ENCODE measurements at places on chromosomes 5 and 9.

DNA sequence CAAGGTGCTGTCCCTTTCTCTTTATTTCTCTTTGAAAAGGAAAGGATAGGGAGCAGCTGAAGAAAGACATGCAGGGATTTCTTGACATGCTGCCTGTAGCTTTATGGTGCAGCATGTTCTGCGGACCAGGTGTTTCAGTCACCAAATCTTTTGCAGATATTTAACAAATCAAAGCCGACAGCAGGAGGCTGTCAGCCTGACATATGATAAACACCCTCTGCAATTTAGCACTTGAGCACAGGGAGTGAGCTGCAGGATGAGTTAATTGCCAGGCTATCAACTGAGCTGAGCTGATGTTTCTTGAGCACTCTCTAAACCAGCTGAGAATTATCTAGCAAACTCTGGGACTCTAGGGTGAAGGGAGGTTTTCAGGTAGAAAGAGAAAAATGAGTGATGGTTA, 212.8 kb upstream of the ATP10B start:
- DNase-seq = no peak

- no peak for DNase-seq
Observed at GRCh38 chr5:132825033-132825833, 5.2 kb downstream of the SHROOM1 start.

- no peak for DNase-seq
Observed at GRCh38 chr9:137138058-137138721, 764 bp upstream of the GRIN1 start.

DNA sequence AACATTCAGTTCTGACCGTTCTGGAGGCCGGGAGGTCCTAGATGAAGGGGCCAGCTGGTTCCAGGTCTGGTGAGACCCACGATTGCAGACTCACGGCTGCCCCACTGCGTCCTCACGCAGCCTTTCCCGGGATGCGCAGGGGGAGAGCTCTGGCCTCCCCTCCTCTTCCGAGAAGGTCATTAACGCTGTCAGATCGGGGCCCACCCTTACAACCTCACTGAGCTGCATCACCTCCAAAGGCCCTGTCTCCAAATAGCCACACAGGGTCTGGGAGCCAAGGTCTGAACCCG, 66.6 kb upstream of the PPP1R26 start:
- no peak for DNase-seq

DNA sequence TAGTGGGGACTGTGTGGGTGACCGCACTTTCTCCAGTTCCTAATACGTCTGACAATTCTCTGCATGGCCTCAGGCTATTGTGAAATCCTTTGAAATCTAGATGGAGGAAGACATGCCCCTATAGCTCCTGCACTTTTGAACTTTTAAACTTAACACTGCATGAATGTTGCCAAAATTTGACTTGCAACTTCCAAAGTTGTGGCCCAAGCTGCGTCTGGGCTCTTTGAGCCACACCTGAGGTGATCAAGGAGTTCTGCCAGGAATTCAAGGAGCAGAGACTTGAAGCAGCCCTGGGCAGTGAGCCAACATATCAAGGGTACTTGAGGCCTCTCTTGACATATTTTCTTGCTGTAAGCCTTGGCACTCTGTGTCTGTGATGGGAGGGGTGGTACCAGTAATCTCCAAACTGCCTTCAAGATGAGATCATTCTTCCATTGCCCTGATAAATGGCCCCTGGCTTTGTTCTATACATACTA, 1336.1 kb upstream of the CDH9 start:
- no peak for DNase-seq

DNA sequence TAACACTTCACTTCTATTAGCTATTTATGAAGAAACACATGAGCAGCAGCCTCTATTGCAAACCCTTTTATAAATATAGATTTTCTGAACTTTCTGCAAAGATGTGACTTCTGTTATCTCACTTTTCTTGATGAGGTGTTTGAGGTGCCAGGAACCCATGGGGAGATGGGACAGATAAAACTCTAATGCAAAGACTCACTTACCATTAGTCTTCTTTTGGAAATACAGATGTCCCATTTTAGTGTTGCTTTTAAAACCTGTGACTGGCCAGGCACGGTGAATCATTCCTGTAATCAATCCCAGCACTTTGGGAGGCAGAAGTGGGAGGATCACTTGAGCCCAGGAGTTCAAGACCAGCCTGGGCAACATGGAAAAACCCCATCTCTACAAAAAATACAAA, 171.3 kb upstream of the GAS1 start:
- DNase-seq = no peak

GRCh38 chr9:135288054-135288453, 191.5 kb upstream of the PPP1R26 start:
- DNase-seq = no peak

GRCh38 chr5:180382926-180383325, 29.8 kb upstream of the GFPT2 start:
- DNase-seq = no peak

- DNase-seq = no peak
Observed at GRCh38 chr9:119768266-119768665, 399.0 kb upstream of the BRINP1 start.

DNA sequence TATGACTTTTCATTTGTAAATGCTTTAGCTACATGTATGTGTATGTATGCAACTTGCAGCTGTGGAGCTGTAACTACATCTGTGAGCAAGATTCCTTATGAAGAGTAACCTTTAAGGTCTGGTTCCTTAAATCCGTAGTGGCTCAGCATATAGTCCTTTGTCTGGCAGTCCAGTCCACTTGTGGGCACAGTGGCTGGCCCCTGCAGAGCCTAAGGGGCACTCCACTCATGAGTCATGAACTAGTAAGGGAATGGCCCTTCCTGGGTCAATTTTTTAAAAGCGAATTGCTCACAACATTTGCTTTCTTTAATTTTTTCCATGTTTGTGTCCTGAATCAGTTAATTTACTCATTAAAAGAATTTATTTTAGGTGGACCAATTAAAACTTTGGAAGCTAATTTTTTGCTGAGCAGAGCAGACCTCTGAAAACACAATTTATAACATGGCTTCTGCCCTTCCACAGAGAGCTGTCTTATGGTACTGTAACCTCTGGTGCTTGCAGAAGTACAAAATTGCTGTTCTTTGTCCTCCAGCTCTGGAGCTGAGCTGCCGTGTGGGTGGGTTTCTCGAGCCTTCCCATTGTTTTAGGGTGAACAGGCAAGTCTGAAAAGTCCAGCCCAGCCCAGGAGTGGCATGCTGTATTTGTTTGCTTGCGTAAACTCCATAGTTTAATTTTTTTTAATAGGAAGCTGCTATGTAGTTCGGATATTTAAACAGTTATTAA, 110.1 kb downstream of the MVB12B start:
- DNase-seq = no peak

- no peak for DNase-seq
Observed at GRCh38 chr5:178499352-178499751, 90.8 kb downstream of the COL23A1 start.

- no peak for DNase-seq
Observed at GRCh38 chr9:2281031-2281802, 266.1 kb downstream of the SMARCA2 start.

DNA sequence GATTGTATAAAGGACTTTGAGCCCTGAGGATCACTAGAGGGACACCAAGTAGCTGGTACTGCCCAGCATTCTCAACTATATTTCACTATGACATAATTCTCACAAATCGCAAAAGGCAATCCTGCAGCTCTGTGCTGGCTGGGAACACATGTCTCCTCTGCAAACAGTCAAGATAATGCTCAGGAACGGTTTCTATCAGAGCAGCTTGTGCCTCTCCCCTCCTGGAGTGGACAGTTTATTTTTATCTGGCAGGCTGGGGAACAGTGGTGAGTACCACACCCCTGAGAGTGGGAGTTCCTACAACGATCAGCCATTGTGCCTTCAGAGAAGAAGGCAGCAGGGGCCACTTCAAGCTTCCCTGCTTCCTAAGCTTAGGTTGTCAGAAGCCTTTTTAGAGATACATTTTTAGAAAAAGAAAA, 65.8 kb downstream of the ERAP1 start:
- no peak for DNase-seq

DNA sequence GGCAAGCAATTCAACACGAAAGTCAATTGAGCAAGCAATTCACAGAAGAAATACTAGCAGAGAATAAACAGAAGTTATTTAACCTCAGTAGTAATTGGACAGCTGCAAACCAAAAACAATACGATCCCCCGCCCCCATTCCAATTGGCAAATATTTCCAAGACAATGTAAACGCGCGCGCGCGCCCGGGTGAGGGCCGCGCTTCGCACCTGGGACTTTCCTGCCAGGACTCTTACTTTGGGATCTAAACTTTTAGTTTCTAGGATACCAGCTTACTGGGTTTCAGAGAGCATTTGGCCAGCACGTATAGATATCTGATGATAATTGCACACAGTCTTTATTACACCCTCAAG, 8.6 kb downstream of the RUFY1 start:
- peak; percentile 29 for DNase-seq

DNA sequence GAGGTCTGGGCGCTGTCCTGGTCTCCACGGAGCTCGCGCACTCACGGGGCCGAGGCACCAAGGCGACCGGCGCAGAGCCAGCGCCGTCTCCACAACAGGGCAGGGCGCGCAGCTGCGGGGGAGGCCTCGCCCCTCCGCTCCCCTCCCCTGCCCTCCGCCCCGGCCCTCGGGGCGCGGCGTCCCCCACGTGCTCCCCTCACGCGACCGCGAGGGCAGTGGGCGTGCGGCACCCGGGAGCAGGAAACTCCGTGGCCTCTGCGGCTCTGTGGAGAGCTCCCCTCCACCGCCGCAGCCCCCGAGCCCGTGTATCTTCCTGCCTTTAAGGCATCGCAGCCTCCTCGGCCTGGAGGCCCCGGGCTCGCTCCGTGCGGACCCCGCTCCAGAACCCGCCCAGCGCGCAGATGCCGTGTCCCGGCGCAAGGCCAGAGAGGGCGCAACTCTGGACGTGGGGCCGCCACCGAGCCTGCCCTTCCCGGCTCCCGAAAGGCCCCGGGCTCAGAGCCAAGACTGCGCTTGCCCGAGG, 708 bp upstream of the TUBB4B start:
- peak; percentile 93 for DNase-seq

DNA sequence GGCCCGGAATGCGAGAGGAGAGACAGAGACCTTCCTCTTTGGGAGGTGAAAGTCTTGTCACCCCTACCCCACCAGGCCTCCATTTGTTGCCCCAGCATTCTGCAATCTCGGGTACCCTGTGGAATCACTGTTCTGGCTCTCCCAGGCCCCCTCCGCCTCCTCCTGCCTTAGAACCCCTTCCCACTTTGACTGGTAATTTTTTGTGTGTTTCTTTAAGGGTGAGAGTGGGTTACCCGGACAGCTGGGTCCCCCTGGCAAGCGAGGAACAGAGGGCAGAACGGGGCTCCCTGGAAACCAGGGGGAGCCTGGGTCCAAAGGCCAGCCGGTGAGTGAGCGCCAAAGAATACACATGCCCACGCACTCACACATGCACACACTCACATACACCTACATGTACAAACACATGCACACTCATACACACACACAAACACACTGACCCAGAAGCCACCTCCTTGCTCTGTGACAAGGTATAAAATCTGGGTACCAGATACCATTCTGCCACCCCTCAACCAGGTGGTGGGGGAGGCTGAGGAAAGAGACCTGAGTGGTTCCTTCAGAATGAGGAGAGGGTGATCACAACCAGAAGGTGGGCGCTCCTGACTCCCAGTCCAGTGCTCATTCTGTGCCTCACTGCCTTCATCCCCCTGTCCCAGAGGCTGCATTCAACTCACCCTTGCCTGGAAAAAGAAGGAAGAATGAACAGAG, 30.9 kb upstream of the ORM1 start:
- DNase-seq = no peak

DNA sequence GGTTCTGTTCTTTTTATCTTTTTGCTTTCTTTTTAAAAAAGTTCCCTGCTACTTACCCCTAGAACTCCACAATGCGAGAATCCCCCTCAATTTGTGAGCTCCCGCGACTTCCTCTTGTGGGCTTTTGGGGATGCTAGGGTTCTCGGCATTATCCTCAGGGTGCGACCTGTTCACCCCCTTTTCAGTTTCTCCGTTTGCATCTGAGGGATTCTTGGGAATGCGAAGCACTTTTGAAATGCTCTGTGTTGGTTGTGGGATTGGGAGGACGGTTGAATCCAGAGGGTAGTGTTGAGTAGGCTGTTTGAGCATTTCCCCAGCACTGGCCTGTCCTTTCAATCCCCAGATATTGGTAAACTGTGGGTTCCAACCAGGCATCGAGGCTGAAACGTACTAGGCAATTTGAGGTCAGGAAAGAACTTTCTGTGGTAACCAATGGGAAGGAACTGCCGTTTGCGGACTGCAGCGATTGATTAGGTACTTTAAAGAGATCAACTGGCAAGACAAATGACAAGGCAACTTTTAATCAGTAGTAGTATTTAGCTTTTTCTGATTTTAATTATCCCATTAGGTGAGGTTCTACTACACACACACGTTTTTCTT, 415 bp downstream of the XRCC4 start:
- DNase-seq = peak; percentile 51

DNA sequence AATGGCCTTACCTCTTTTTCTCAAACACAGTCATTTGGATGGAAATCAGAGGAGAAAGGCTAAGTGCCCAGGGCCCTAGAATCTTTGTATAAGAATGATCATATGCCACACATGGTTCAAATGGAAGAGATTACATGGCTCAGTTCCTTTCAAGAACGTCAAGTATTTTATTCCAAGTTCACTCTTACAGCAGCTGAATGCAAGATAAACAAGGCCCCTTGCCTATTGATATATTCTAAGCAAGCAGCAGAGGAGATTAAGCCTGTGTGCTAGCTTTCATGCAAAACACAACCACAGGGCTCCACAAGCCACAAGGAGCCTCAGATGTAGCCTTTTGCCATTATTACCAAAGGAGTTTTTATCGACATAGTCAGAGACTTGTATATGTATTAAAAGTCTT, 55.3 kb upstream of the SLCO6A1 start:
- no peak for DNase-seq

DNA sequence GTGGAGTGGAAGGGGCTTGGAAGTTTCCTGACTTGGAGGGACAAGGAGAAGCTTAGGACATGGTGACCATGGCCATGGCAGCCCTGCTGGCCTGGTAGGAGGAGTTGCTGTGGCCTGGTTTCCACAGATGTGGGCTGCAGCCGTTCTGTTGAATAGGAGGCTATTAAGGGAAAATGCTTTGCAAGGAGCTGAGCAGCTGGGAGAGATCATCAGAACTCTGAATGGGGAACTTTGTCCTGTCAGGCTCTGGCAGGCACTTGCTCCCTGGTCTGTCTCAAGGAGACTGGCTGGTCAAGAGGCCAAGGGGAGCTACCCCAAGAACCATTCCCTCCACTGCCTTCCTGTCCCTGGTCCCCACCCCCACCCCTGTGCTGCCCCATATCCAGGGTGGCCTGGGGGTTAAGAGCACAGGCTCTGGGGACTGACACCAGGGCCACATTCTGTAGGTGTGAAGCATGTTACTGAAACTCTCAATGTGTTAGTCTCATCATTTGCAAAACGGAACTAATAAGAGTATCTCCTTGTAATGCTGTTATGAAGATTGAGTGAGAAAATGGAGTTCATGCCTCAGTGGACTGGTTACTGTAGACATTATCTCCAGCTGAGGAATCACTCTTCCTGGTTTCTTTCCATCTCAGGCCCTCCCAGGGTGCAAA, 84.0 kb upstream of the ARAP3 start:
- DNase-seq = no peak

- DNase-seq = peak; percentile 9
Observed at GRCh38 chr9:91900055-91900796, 49.8 kb downstream of the ROR2 start.

GRCh38 chr9:137552022-137552768, 516 bp downstream of the MRPL41 start:
- DNase-seq = peak; percentile 10
